ENCODE measurements at places on chromosomes 2 and 18.
A peak's percentile ranks its signal among the peaks of the same experiment; 100 is the strongest.

GRCh38 chr2:28637066-28638047, 114.3 kb upstream of the PPP1CB start:
- DNase-seq = no peak

- DNase-seq = no peak
Measured at GRCh38 chr2:37894601-37895000, 30.5 kb upstream of the RMDN2 start.

DNA sequence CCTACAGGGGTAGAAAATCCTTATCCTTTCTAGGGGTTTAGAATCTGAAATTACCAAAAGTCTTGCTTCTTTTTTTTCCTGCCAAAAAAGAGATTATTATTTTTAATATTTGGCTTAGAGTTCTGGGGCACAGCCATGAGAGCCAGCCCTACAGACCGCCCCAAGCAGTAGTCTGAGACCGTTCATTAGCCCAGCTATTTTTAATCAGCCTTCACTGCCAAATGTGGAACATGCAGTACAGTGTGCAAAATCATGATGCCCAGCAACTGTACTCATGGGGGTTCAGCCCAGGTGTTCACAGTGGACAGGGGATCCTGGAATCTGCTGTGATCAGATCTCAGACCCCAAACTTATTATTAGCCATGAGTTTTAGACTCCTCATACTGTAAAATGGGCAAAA, 60.4 kb downstream of the GRB14 start:
- no peak for DNase-seq

GRCh38 chr2:215900203-215900611, 113.1 kb downstream of the MREG start:
- no peak for DNase-seq

DNA sequence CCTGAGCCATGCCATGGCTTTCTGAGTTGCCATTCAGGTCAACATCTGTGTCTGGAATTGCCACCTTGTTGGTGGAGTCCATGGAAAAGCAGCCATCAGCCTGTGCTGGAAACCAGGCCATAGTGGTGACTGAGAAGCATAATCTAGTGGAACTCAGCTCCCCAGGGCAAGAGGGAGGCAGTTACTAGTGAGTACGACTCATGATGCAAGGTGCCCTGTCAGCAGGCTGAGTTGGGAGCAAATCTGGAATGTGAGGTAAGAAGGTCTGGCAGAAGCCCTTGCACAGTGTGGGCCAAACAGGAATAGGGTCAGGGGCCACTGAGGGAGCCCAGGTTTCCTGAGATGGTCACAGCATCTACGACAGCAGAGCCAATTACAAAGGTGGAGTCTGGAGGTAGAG, 37.1 kb downstream of the SULT1C2 start:
- no peak for DNase-seq

- DNase-seq = no peak
Measured at GRCh38 chr2:26235089-26235488, 9.3 kb downstream of the HADHA start.

- no peak for DNase-seq
Measured at GRCh38 chr2:146852661-146853060, 992.2 kb upstream of the ACVR2A start.

- no peak for DNase-seq
Measured at GRCh38 chr2:49702740-49703139, 548.4 kb upstream of the FSHR start.

DNA sequence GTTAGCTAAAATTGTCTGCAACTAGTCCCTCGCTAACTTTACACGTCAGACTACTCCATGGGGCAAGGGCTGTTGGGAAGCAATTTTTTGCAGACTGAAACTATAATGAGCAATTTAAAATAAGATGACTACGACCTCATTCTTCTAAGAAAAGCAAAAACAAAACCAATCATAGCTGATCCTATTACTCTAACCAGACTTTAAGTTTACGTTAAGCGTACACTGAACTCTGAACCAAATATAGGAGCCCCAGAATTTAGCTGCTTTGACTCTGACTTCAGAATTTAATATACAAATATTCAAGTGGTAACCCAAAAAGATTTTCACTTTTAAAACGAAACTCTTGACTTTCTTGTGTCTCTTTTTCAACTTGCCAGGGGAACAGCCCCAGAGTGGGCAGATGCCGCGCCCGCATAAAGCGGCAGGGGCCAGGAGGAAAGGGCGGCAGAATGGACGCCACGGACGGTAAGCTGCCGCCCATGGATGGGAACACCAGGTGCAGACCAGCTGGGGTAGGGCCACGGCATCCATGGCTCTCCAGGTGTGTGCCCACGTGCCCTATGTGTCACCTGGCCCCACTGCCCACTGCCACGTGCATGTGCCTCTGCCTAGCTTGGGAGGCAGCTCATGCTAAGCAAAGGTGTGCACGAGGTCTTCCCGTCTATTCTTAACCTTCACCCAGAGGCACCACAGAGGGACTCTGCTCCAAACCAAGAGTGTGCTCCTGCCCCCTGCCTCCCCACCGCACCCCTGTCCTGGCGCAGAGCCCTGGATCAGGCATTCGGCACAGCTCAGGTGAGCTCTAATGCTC, 217.6 kb downstream of the HDAC4 start:
- no peak for DNase-seq

- DNase-seq = peak; percentile 51
Measured at GRCh38 chr2:148965623-148966437, 72.7 kb upstream of the LYPD6B start.

- no peak for DNase-seq
Measured at GRCh38 chr2:5749347-5749746, 57.2 kb downstream of the SOX11 start.

GRCh38 chr2:60472663-60473289, 80.7 kb downstream of the BCL11A start:
- DNase-seq = no peak

DNA sequence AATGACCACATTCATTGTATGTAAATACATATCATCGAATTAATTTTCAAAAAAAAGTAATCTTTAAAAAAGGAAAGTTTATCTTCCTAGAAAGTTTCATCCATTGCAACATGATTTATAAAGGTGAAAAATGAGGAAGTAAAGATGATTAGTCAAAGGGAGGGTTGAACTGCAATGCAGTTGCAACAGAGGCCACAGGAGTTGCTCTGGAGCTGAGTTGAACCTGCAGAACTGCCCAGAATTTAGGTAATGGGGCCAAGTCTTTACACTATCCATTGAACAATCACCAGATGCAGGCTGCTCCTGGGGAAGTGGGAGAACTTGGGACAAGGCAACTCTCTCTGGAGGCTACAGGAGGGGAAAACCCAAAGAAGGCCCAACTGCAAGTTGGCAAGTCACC, 390.7 kb downstream of the METTL4 start:
- no peak for DNase-seq

GRCh38 chr2:44753552-44754285, 187.8 kb upstream of the SIX3 start:
- peak; percentile 64 for DNase-seq

Data from GM12878 (cell line).